ENCODE measurements at places on chromosomes 1 and 21. TPM values are rescaled to one million over a fixed set of nuclear protein-coding genes. Genes with fewer than 3 reads are reported as not detected.
A peak's percentile ranks its signal among the peaks of the same experiment; 100 is the strongest.

- DNase-seq: peak; percentile 88
Measured at GRCh38 chr1:85465099-85465785, at the start of gene DDAH1. DDAH1 (minus strand) TSS chr1:85465159; CDS start chr1:85465045, 114 bp downstream.

SERPINC1 gene
- total RNA-seq: not detected

GSTM5 gene
- 16.7 TPM for total RNA-seq

DNA sequence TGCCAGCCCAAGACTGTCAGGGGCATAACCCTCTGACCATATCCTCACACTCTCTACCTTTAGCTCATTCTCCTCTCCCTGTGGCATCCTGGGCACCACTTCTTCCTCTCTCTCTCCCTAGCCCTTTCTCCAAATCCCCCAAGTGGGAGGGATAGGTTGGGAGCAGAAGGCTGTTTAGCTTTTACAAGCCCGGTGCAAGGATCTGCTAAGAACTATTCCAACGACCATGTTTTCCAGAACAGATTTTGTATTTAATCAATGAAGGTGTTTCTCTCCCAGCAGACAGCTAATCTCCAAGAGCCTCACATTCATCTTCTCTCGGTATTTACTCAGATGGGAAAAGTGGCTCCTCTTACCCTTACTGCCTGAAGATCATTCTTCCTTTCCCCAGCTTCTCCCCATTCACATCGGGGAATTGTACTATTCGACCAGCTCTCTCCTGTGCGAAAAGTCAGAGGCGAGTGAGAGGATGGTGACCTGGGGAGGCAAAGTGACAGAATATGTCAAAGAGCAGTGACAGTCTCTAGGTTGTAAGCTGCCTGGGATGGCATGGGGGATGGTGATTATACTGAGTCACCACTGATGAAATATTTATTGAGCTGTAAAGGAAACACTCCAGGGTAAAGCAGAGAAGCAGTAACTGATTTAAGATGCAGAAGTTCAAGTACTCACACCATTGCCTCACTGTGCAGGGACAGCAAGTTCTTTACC lies 47.0 kb upstream of the RBM15 start:
- DNase-seq: no peak

DNA sequence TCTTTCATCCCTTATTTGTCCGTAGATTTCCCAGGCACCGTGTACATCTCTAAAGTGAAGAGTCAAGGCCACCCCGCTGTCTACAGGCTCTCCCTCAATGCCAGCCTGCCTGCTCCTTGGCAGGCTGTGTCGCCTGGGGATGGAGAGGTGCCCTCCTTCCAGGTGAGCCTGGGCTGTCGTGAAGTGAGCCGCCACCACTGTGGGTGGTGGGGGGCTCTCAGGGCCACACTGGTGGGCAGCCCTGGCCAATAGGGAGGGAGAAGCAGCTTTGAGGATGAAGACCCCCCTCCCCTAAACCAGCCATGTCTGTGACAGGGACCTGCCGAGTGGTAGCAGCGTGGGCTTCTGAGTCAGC lies 46.2 kb downstream of the DISP3 start:
- peak; percentile 35 for DNase-seq

TIMM17A gene
- total RNA-seq: 38.8 TPM

TNFRSF25 gene
- total RNA-seq: 7.0 TPM

DNA sequence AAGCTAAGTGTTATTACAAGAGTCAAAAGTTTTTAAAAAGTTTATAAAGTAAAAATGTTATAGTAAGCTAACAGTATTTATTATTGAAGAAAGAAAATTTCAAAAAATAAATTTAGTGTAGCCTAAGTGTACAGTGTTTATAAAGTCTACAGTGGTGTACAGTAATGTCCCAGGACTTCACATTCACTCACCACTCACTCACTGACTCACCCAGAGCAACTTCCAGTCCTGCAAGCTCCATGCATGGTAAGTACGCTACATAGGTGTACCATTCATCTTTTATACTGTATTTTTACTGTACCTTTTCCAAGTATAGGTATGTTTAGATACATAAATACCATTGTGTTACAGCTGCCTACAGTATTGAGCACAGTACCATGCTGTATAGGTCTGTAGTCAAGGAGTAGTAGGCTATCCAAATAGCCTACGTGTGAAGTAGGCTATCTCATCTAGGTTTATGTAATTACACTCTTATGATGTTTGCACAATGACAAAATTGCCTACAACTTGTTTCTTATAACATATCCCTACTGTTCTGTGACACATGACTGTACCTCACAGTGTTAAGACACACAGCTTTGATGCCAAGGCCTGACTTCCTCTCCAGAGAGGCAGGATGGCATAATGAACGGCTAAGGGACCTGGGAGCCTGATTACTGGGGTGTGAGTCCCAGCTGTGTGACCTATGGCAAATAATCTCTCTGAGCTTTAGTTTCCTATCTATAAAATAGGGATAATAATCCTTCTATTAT lies 12.7 kb downstream of the DHCR24 start:
- no peak for DNase-seq

NMNAT2 gene
- total RNA-seq: 1.1 TPM

GRCh38 chr1:210328032-210328745 lies 513 bp upstream of the HHAT start:
- no peak for DNase-seq

DNA sequence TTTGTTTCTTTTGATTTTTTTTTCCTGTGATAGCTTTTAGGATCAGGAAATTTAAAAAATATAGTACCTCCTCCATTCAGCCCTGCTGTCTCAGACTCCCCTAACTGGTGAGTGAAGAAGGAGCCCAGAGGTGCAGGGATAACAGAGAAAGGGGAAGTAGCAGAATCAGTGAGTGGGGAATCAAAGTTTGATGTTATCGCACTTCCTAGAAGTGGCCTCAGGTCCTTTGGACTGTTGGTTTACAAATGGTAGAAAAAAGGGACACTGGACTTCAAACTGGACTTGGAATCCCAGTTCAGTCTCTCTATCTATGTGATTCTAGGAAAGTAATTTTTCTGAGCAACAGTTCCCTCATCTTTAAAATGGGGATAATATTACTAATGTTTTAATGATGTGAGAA lies 99.5 kb downstream of the FGGY start:
- no peak for DNase-seq

DNA sequence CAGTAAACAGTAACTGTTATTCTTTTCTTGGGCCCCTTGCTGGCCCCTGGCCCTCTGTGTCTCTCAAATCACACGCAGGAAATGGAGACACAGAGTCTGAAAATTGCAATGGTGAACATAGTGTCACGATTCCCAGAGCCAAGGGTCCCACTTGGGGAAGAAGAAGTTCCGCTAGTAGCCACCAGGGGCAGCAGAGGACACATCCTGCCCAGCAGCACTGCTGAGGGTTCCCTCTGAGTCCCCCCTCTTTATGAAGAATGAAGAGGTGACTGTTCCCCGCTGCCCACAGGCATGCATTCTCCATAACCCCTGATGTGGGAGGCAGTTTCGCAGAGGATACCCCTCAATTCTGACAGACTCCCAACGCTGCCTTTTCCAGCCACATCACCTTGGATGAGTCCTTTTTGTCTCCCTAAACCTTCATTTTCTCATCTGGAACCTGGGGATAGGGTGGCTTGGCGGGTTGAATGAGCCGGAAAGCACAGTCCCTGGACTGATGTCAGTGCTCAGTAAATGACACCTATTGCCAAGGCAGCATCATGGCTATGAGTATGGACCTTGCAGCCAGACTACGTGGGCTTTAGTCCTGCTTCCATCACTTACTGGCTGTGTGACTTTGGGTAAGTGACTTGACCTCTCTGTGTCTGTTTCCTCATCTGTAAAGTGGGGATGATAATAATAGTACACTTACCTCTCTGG lies 238.0 kb upstream of the TMEM51 start:
- no peak for DNase-seq

DNA sequence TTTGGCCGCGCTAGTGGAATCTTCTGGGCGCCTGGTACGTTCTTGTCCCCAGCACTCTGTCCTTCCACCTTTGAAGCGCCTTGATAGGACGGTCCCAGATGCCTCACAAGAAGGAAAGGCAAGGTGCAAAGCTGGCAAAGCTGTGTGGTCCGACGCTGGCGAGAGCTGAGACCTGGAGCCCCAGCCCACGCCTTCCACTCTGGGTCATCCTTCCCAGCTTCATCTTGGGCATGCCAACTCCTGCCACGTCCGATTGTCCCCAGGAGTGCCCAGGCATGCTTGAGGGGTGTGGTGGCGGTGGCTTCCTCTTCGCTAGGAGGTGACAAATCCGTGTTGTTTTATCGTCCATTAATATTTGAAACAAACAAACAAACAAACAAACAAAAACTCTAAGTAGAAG lies 123.9 kb upstream of the DPYD start:
- no peak for DNase-seq

GRCh38 chr21:37783016-37783415 lies 133.2 kb downstream of the KCNJ6 start:
- DNase-seq: no peak

DNA sequence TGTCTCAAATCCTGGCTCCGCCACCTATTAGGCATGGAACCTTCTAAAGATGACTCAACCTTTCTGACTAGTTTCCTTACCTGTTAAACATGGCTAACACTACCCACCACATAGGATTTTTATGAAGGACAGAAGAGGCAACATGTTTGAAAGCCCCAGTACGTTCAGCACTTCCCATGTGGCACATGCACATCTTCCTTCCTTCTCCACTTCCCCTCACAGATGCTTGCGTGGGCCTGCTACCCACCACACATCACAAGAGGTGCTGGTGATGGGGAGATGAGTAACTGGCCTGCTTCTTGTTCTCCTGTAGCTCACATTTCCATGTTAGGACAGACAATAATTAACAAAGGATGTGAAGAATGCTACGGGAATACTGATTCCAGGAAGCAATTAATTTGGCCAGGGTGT lies 7.1 kb downstream of the ZBTB21 start:
- DNase-seq: no peak

LENEP gene
- not detected for total RNA-seq

KIAA1614 gene
- total RNA-seq: 10.7 TPM

HES3 gene
- total RNA-seq: not detected

DNA sequence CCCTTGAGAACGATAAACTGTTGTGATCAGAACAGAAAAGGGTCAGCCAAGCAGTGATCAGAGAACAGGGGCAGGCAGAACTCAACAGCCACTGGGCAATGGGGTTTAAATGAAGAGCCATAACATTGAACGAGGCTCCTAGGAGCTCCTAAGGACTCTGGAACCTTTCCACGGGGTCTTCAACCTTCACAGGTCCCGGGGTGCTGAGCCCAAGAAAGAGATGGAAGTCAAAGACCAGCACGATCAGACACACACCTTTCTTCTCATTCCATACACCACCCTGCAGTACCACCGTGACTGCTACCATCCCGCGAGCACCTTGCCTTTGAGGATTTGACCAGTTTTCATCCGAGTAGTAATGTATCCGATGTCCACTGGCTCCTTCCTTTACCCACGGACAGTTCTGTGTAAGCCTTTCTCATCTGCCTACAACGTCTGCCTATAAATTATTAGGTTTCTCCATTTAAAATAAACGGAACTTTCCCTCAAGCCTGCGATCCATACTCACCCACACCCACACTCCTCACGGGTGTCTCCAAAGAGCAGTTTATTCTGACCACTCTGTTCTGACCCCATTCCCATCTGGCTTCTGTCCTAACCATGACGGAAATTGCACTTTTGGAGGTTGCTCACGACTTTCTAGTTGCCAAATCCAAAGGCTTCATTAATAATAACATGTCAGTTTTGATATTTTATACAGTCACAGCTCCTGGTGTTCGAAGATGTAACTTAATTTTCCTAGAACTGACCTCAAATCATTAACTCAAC lies 16.8 kb upstream of the HHAT start:
- no peak for DNase-seq

GRCh38 chr1:4678066-4678717 lies 23.8 kb downstream of the AJAP1 start:
- no peak for DNase-seq

Measured in posterior vena cava (tissue), 2 donors.